ENCODE measurements at places on chromosomes 2 and 18.

DNA sequence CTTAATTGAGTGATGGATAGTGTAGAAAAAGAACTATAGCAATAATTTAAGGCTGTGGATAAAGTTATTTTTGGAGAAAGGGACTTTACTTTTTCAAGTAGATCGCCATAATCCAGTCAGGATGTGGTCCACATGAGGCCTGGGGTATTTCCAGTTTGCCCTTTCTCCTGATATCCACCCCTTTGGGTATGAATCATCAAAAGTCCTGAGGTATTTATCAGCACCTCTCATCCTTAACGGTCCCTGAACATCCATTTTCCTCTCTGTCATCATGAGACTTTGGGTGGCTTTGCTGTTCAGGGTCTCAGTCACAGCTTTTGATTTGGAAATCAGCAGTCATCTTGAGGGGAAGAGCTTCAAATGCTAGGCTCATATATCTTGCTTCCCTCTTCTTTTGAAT, 39.3 kb upstream of the ELAC1 start:
- DNase-seq: no peak

- no peak for DNase-seq
Measured at GRCh38 chr2:181812106-181812743, 79.3 kb upstream of the ITPRID2 start.

- DNase-seq: no peak
Measured at GRCh38 chr18:77271576-77272481, 22.2 kb downstream of the GALR1 start.

DNA sequence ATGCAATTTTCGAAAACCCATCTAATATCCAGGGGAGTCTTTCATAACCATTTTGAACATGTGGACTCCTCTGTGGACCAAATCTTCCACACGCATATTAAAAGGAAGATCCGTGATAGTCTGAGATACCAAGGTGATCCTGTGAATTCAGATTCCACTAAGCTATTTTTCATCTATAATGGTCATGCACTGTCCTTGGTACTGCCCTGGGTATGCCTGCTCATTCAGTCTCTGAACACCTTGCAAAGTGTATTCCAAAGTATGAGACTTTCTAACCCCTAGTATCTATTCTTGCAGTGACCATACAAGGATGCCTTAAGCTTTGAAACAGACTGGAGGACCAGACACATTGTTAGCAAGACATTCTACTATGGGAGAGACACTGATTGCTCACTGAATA, 217.6 kb upstream of the CCDC150 start:
- DNase-seq: no peak

GRCh38 chr18:44708451-44709083, 27.9 kb downstream of the SETBP1 start:
- no peak for DNase-seq

DNA sequence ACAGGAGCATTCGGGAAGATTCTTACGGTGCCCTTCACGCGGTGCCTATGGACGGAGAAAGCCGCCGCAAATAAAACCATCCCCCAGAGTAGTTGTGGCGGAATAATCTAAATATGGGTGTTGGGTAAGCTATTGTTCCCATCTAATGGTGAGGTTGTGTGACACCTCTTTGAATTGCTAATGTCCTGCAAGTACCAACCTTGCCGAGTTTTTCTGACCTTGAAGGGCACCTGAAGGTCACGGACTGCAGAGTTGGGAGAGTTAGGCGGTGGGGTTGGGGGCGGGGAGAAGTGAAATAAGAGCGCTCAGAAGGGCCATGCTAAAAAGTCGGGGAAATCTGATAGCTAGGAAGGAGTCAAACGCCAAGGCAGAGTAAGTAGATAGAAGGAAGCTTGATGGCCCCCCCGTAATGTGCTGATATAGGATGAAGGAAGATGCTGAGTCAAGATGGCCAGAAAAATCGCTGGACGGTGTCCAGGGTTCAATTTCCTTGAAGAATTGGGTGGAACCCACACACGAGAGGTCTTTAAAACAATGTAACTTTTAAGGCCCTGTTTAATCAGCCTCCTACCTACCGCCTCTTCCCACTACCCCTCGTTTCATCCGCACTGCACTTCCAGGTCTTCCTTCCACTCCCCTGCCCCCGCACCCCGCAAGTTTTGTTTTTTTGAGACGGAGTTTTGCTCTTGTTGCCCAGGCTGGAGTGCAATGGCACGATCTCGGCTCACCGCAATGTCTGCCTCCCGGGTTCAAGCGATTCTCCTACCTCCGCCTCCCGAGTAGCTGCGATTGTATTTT, 600 bp downstream of the KATNAL2 start:
- no peak for DNase-seq

- no peak for DNase-seq
Measured at GRCh38 chr18:70288851-70289328, at the start of gene SOCS6. Gene SOCS6, plus strand, starts transcription at chr18:70289045. Its CDS starts 35,624 bp downstream, at chr18:70324669.

DNA sequence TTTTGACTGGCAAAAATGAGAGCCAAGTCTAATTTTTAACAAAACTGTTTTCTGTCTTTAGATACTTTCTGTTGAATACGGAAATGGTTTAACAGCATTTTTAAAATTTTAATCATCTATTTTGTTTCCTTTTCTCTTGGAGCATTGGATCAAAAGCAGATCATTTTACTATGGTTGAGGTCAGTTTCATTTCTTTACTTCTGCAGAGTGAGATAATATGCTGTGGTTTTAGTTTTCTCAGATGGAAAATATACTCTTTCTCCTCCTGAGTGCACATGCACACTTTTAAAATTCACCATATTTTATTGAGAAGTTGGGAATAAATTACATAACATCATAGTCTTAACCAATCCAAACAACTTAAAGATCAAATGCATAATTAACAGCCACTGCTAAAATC, 283.3 kb downstream of the SLC8A1 start:
- no peak for DNase-seq

- DNase-seq: no peak
Measured at GRCh38 chr2:106223347-106223746, 29.2 kb upstream of the UXS1 start.

- no peak for DNase-seq
Measured at GRCh38 chr18:50627594-50628532, 68.0 kb downstream of the MAPK4 start.

- no peak for DNase-seq
Measured at GRCh38 chr18:79405019-79405780, 9.5 kb downstream of the NFATC1 start.

All from NCI-H1417 treated with DMSO at 0.1 percent for 48 hours (cell line).